NCI-H226 (cell line): ENCODE measurements at places on chromosomes 12 and 14.

GRCh38 chr14:51269634-51270033 lies 29.6 kb downstream of the TMX1 start:
- no peak for DNase-seq

DNA sequence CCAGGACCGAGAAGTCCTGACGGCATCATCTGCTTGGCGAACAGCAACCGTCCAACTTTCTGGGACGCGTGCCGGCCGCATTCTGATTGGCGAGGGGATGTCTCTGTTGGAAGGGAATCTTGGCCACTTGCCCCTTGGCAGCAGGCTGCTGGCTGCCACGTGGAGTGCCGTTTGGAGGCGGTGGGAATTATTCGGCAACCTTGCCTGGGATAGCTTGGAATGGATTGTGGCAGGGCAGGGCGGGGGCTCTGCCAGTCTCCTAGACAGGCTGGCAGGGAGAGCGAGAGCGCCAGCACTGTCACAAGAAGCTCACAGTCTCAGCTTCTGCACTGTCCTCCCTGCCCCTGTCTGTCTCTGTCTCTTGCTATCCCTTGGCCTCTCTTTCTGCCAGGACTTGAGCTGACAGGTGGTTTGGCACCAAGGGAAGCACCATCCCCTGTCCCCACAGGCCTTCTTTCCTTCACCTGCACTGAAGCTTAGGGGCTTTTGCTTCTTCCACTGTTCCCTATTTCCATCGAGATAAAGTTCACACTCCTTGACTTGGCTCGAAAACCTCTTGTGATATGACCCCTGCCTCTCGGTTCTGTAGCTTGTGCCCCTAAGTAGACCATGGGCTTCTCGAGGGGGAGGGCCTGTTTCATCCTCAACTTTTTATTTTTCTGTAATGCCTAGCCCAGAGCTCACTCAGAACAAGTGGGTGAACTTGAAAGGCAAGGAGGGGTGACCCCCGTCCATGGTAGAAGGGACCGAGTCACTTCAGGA lies 201.9 kb downstream of the PHETA1 start:
- no peak for DNase-seq

GRCh38 chr12:68474467-68475204 lies 136.1 kb upstream of the RAP1B start:
- no peak for DNase-seq

DNA sequence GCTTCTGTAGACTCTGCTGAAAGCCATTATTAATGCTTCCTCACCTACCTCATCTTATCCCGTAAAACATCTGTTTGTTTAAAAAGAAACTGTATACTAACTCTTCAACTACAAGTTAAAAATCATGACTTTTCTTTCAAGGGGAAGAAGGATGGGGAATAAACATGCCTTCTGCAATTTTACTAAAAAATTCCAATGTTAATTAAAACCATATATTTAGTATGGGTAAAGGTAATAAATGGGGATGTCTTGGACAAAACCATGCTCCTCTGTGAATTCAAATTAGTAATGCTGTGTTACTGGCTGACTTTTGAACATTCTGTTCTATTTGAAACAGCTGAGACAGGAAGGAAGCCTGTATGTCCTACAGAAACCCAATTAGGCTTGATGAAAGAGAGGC lies 311.1 kb upstream of the DIO2 start:
- DNase-seq, result no peak
